ENCODE measurements at places on chromosomes 7 and 10. TPM values are rescaled to one million over a fixed set of nuclear protein-coding genes. Genes with fewer than 3 reads are reported as not detected.

The SUN3 gene
- total RNA-seq, result not detected

The CACNA2D1 gene
- 72.7 TPM for total RNA-seq

- DNase-seq, result peak; percentile 71
- H3K36me3 ChIP-seq, result no peaks in the 10 kb centered on the region
- no peaks in the 10 kb centered on the region for H3K27me3 ChIP-seq
- no peak overlapping the region for H3K27ac ChIP-seq
Observed at GRCh38 chr7:88111140-88111743, 108.6 kb downstream of the SRI start.

- H3K4me3 ChIP-seq, result no peak overlapping the region
- H3K27ac ChIP-seq, result no peak overlapping the region
- H3K4me1 ChIP-seq, result no peaks in the 10 kb centered on the region
- no peak for DNase-seq
Observed at GRCh38 chr7:112833082-112833481, 42.9 kb upstream of the TMEM168 start.

DNA sequence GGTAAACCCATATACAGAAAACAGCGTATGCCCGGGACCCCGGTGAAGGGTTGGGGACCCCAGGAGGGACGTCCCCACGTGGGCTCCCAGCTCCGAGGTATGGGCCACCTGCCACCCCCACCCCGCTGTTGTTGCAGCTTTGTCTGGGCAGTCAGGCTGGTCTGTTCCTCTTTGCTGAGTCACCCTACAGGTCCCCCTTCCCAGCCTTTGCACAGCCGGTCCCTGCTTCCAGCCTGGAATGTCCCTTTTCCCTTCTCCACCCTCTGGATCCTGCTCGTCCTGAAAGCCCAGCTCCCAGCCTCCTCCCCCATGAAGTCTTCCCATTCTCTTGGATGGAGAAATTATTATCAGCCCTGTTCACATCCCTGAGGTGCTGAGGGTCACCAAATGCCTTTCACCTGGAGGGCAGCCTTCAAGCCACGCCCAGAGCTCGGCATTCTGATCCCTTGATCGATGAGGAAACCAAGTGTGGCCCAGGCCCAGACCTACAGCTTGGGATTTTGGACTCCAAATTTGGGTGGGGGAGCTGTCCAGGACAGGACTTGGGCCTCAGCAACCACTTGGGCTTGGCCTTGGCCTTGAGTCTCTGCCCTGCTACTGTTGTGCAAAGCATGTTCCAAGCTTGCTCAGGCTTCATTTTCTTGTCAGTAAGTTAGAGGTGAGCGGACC lies 2.6 kb downstream of the CLDN4 start:
- H3K27ac ChIP-seq, result no peak overlapping the region
- DNase-seq, result no peak
- H3K27me3 ChIP-seq, result peaks cover 71% of the 10 kb centered on the region
- no peaks in the 10 kb centered on the region for H3K36me3 ChIP-seq
- peak overlapping the region; percentile 46 for H3K4me3 ChIP-seq

DNA sequence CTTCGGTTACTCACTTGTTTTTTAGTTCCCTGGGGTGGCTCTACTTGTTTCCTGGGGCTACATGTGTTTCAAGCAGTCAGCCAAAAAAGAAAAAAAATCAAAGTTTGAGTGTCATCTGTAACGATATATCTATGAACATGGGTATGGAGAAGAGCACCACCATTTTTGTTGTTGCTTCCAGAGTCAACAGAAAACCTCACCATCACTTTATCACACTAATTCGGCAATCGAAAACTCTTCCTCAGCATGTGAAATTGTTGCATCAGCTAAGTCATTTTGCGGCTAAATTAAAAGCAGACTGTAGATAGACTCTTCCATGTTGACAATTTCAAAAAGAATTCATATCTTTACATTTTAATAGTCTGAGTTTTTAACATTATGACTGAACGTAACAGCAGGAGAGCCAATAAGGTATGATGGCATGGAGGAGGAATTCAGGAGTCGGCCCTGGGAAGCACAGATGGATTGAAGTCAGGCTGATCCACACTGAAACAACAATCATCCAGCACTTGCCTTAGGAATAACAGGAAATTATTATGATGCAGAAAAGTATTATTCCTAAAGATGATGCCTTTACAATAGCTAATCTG lies 455.7 kb upstream of the KLF6 start:
- H3K4me3 ChIP-seq, result no peak overlapping the region
- H3K27ac ChIP-seq, result peak overlapping the region; percentile 73
- no peak for DNase-seq
- peaks cover 17% of the 10 kb centered on the region for H3K4me1 ChIP-seq
- no peaks in the 10 kb centered on the region for H3K36me3 ChIP-seq
- H3K27me3 ChIP-seq, result no peaks in the 10 kb centered on the region

- no peak overlapping the region for H3K27ac ChIP-seq
- H3K4me3 ChIP-seq, result peak overlapping the region; percentile 42
- no peaks in the 10 kb centered on the region for H3K27me3 ChIP-seq
- peaks cover 81% of the 10 kb centered on the region for H3K36me3 ChIP-seq
Observed at GRCh38 chr7:151125846-151126481, 39.7 kb downstream of the AGAP3 start.

- H3K27me3 ChIP-seq, result peaks cover 4% of the 10 kb centered on the region
- peak within 1 kb of the TSS; percentile 34 for H3K4me3 ChIP-seq
- DNase-seq, result no peak
- H3K36me3 ChIP-seq, result no peaks in the 10 kb centered on the region
Observed at GRCh38 chr7:121328508-121329190, at the start of gene WNT16. Gene WNT16, plus strand, starts transcription at chr7:121329000. Its CDS starts 293 bp downstream, at chr7:121329293.

GRCh38 chr7:26375726-26376174 lies 84.1 kb downstream of the SNX10 start:
- no peak overlapping the region for H3K27ac ChIP-seq
- peak overlapping the region; percentile 50 for H3K4me3 ChIP-seq
- no peak for DNase-seq

Measured in stomach (tissue), 19 donors.